ENCODE measurements at places on chromosomes 5 and 9. TPM values are rescaled to one million over a fixed set of nuclear protein-coding genes. Genes with fewer than 3 reads are reported as not detected.

Gene TTLL11
- total RNA-seq: 5.2 TPM

Gene LCNL1
- 10.3 TPM for total RNA-seq

Gene HAVCR2
- 0.76 TPM for total RNA-seq

Gene PCDHGA4
- total RNA-seq: 11.0 TPM

Gene CPLANE1
- 11.1 TPM for total RNA-seq

Gene RORB
- 4.5 TPM for total RNA-seq

Gene IFNB1
- total RNA-seq: not detected

Gene SH3PXD2B
- 9.5 TPM for total RNA-seq

Gene INSL6
- not detected for total RNA-seq

Gene S1PR3
- total RNA-seq: 3.6 TPM

Gene SPIN1
- 52.9 TPM for total RNA-seq

Gene FGD3
- total RNA-seq: 1.1 TPM

Gene TJP2
- 109 TPM for total RNA-seq

Gene BARHL1
- total RNA-seq: not detected

Gene IFNA16
- not detected for total RNA-seq

Gene PCSK1
- total RNA-seq: 0.16 TPM

Gene SEMA6A
- 11.1 TPM for total RNA-seq

Gene DENND4C
- total RNA-seq: 28.3 TPM

Gene TAS2R1
- total RNA-seq: not detected

Gene TPPP
- total RNA-seq: 50.6 TPM

Gene TSTD2
- 29.4 TPM for total RNA-seq

Gene ARHGAP26
- 42.0 TPM for total RNA-seq

Gene NOP16
- 25.9 TPM for total RNA-seq

Gene SELENOP
- 192 TPM for total RNA-seq

Gene DMRT3
- not detected for total RNA-seq

Gene DNAH5
- not detected for total RNA-seq

Gene SPATA31C1
- total RNA-seq: not detected

Gene PROB1
- 28.8 TPM for total RNA-seq

Gene USP20
- total RNA-seq: 16.8 TPM

Gene LCN12
- 5.5 TPM for total RNA-seq

Gene FAM221B
- not detected for total RNA-seq

Gene AGTPBP1
- total RNA-seq: 58.7 TPM

Gene HRCT1
- 1.8 TPM for total RNA-seq

Gene CERCAM
- 8.0 TPM for total RNA-seq

Gene PPIC
- total RNA-seq: 41.0 TPM

Gene ENTR1
- 12.4 TPM for total RNA-seq

Gene SOHLH1
- total RNA-seq: not detected

All from heart right ventricle (tissue), 16 donors.